ENCODE measurements at places on chromosomes 12 and 14. TPM values are rescaled to one million over a fixed set of nuclear protein-coding genes. Genes with fewer than 3 reads are reported as not detected.

GRCh38 chr12:6208130-6208529, 7.9 kb downstream of the CD9 start:
- no peaks in the 10 kb centered on the region for H3K36me3 ChIP-seq
- no peak for DNase-seq
- no peak overlapping the region for H3K27ac ChIP-seq
- H3K27me3 ChIP-seq = no peaks in the 10 kb centered on the region

DNA sequence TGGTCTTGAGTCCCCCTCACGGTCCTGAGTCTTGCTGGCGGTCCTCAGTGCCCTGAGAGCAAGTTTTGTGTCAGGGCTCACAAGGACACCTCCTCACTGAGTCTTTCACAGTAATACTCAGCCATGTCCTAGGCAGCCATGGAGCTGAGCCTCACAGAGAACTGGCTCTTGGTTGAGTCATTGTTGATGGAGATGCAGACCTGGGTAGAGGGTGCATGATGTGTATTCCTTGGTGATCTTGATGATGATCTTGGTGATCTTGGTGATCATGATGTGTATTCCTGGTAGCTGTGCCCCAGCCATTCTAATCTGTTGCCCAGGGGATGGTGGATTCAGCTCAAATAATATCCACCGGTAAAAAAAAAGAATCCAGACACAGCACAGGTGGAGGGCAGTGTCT, 495.4 kb downstream of the TMEM121 start:
- H3K27me3 ChIP-seq = no peaks in the 10 kb centered on the region
- H3K4me1 ChIP-seq = no peaks in the 10 kb centered on the region
- no peak overlapping the region for H3K27ac ChIP-seq
- no peaks in the 10 kb centered on the region for H3K36me3 ChIP-seq
- no peak for DNase-seq

GRCh38 chr12:75658901-75659823, 147.8 kb upstream of the KRR1 start:
- no peaks in the 10 kb centered on the region for H3K27me3 ChIP-seq
- no peaks in the 10 kb centered on the region for H3K4me1 ChIP-seq
- H3K36me3 ChIP-seq = no peaks in the 10 kb centered on the region
- no peak for DNase-seq
- no peak overlapping the region for H3K27ac ChIP-seq

- H3K36me3 ChIP-seq = no peaks in the 10 kb centered on the region
- no peak for DNase-seq
- H3K27me3 ChIP-seq = no peaks in the 10 kb centered on the region
- H3K4me1 ChIP-seq = no peaks in the 10 kb centered on the region
- H3K4me3 ChIP-seq = no peak overlapping the region
- H3K27ac ChIP-seq = no peak overlapping the region
Measured at GRCh38 chr12:18304609-18305008, 43.3 kb downstream of the PIK3C2G start.

DNA sequence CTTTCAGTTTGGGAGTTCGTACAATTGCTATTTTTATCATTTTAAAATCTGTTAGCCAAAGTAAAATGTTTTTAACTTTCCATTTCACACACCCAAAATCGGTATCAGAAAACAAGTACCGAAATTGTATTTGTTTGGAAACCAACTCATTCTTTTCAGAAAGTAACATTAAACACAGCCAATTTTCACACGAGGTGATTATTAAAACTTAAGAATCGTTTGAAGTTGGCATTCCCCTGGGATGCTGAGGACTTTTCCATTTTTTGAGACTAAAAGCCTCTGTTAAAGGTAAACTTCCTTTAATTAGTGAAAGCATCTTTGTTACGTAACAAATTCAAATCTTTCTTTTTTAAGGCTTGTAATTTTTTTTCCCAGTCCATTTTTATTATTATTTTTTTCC, 623.0 kb downstream of the VRK1 start:
- peaks cover 4% of the 10 kb centered on the region for H3K27me3 ChIP-seq
- DNase-seq = no peak
- H3K36me3 ChIP-seq = no peaks in the 10 kb centered on the region
- no peak overlapping the region for H3K4me3 ChIP-seq
- no peaks in the 10 kb centered on the region for H3K4me1 ChIP-seq

DNA sequence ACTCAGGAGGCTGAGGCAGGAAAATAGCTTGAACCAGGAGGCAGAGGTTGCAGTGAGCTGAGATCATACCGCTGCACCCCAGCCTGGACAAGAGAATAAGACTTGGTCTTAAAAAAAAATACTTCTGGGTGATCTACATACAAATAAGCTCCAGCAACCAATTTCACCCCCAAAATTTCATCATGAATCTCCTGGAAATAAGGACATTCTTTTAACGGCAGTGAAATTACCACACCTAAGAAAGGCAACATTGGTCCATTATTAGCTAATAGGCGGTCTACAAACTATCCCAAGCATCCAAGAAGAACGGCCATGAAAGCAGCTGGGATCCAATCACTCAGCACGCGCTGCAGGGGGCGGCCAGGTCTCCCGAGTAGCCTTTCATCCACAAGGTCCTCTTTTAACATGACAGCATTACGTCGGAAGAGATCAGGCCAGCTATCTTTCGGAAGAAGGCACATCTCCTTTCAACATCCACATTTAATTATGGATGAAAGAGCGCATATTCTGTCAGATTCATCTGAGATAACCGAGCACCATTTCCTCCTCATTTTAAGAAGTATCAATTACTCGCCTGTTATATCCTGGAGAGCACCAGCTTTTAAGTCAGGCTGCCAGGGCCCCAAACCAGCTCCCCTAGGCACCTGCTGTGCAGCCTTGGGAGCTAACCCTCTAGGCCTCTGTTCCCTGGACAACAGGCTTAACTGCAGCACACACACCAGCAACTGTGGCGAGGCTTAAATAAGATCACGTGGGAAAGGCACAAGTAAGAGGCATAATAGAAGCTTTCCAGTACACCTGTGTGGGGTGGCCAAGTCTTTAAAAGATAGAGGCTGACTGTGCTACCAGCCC, 4.2 kb downstream of the SLC15A4 start:
- peak; percentile 71 for DNase-seq
- H3K27me3 ChIP-seq = no peaks in the 10 kb centered on the region
- peaks cover 6% of the 10 kb centered on the region for H3K4me1 ChIP-seq
- H3K36me3 ChIP-seq = peaks cover 36% of the 10 kb centered on the region
- H3K4me3 ChIP-seq = peak overlapping the region; percentile 37
- H3K27ac ChIP-seq = no peak overlapping the region

- peaks cover 21% of the 10 kb centered on the region for H3K36me3 ChIP-seq
- H3K27me3 ChIP-seq = no peaks in the 10 kb centered on the region
- no peaks in the 10 kb centered on the region for H3K4me1 ChIP-seq
Measured at GRCh38 chr12:131928080-131928710, 881 bp upstream of the PUS1 start.

DNA sequence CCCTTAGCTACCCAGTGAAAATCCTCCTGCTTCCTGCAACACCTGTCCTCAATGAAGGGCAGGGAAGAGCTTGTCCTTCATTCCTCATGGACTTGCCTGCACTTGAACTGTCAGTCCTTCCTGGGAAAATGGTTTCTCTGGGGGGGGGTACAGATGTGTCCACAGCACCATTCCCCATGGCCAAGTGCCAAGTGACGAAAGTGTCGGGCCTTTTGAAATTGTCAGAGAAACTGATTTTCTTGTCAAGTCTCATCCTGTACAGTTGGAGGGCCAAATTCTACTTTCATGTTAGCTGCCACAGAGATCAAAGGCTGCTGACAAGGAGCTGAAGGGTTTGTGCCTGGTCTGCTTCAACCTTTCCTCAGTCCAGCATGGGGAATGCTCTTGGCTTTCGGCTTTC, 179.5 kb upstream of the PARP11 start:
- no peak for DNase-seq
- no peak overlapping the region for H3K27ac ChIP-seq
- H3K4me1 ChIP-seq = no peaks in the 10 kb centered on the region
- H3K36me3 ChIP-seq = no peaks in the 10 kb centered on the region

- no peak for DNase-seq
- H3K4me3 ChIP-seq = no peak overlapping the region
- H3K27ac ChIP-seq = no peak overlapping the region
- no peaks in the 10 kb centered on the region for H3K4me1 ChIP-seq
- no peaks in the 10 kb centered on the region for H3K27me3 ChIP-seq
Measured at GRCh38 chr12:132061641-132062430, 82.3 kb downstream of the DDX51 start.

DNA sequence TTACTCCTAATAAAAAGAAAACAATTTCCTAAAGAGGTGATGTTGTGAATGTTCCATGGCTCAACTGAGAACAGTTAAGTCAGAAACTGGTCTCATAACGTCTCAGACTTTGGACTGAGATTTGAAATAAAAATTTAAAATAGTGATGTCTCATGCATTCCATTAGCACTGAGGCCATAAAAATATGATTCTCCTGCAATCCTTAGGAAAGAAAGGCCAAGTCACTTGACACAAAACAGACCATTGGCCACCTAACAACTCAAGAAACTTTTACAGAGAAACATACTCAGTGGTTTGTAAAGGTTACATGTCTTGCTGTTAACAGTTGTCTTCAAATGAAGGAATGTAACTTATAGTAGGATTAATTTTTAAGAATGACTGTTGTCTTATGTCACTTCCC, 58.1 kb downstream of the STAB2 start:
- no peaks in the 10 kb centered on the region for H3K4me1 ChIP-seq
- H3K36me3 ChIP-seq = no peaks in the 10 kb centered on the region
- DNase-seq = no peak
- H3K27ac ChIP-seq = no peak overlapping the region

DNA sequence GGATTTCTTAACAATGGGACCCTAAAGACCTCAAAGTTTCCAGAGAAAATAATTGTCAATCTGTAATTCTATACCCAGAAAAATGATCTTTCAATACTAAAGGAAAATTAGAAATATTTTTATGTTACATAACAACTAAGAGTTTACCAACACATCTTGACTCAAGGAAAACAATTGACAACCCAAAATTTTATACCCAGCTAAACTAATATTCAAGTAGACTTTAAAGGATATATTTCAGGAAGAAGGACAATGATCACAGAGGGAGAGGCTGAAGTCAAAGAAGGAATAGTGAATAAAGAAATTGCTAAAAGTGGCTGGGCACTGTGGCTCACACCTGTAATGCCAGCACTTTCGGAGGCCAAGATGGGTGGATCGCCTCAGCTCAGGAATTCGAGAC, 12.6 kb upstream of the PLD4 start:
- H3K27ac ChIP-seq = no peak overlapping the region
- H3K4me1 ChIP-seq = no peaks in the 10 kb centered on the region
- no peaks in the 10 kb centered on the region for H3K36me3 ChIP-seq
- peaks cover 40% of the 10 kb centered on the region for H3K27me3 ChIP-seq

- no peak overlapping the region for H3K4me3 ChIP-seq
- no peaks in the 10 kb centered on the region for H3K27me3 ChIP-seq
- H3K27ac ChIP-seq = no peak overlapping the region
- peaks cover 7% of the 10 kb centered on the region for H3K4me1 ChIP-seq
- no peak for DNase-seq
Measured at GRCh38 chr14:30138567-30138966, 210.9 kb upstream of the PRKD1 start.

DNA sequence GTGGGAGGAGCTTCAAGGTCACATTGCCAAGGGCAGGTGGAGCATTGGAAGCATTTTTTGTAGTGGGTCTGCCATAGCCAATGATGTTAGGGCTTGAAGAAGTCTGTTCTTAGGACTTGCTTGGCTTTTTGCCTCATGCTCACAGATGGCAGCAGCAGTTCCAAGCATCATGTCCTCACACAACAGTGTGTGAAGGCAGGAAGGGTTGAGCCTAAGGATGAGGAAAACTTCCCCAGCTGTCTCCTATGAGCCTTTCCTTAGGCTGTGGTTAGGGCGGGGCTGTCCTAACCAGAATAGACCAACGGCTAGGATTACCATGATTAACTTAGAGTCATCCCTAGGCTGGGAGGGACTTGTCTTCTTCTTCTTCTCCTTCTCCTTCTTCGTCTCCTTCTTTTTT, 76.2 kb upstream of the KCNA1 start:
- H3K27me3 ChIP-seq = no peaks in the 10 kb centered on the region
- no peak overlapping the region for H3K27ac ChIP-seq
- no peak overlapping the region for H3K4me3 ChIP-seq
- H3K36me3 ChIP-seq = no peaks in the 10 kb centered on the region

DNA sequence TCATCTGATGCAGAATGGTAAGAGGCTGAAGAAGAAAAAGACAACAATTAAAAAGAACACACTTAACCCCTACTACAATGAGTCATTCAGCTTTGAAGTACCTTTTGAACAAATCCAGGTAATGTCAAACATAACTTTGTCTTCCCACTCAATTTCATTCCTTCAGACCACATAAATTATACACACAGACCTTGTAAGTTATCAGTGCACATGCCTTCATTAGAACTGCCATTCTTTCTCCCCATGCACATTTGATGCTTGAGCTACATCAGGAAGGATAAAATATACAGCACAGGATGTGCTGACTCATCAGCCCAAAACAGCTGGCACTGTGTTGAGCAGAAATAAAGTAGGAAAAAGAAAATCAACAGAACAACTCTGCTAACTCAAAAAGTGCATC, 246.7 kb downstream of the PAWR start:
- no peaks in the 10 kb centered on the region for H3K36me3 ChIP-seq
- no peaks in the 10 kb centered on the region for H3K4me1 ChIP-seq
- no peak overlapping the region for H3K4me3 ChIP-seq
- H3K27me3 ChIP-seq = no peaks in the 10 kb centered on the region

DNA sequence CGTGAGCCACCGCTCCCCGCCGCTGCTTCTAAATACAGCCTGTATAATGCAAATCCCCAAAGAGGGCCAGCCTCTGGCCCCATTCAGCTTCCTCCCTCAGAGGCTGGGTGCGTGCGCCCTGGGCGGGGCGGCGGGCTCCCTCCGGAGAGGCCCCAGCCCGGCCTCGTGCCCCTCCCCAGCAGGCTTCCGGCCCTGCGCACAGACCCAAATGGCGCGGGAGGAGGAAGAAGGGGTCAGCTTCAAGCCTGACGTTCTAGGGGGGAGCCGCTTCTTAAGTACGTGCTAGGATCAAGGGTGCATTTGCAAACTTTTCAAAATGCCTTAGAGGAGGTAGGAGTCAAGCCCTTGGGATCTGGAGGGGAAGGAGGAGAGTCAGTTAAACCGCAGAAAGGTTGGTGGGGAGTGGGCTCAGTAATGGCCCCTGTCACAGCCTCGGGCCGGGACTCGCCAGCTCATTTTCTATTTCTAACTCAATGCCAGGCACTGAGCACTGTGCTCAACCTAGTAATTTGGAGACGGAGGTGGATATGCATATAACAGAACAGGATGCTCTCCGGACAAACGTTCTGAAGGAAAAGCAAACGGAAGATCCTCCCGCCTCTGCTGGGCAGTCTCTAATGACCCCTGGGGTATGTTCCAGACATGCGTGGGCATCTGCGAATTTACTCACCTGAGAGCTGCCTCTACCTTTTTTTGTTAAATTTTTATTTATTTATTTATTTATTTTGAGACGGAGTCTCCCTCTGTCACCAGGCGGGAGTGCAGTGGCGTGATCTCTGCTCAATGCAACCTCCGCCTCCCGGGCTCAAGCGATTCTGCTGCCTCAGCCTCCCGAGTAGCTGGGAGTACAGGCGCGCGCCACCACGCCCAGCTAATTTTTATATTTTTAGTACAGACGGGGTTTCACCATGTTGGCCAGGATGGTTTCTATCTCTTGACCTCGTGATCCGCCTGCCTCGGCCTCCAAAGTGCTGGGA, 32.3 kb downstream of the NINJ2 start:
- DNase-seq = peak; percentile 83
- peaks cover 18% of the 10 kb centered on the region for H3K4me1 ChIP-seq

The BMAL2 gene
- total RNA-seq = 31.8 TPM

The BATF gene
- total RNA-seq = not detected

The LRRK2 gene
- 1.4 TPM for total RNA-seq

The MYBPC1 gene
- not detected for total RNA-seq

The ACSS3 gene
- 28.3 TPM for total RNA-seq

The ABHD12B gene
- total RNA-seq = 4.8 TPM

The TCHP gene
- 25.9 TPM for total RNA-seq

The TMEM63C gene
- 1.6 TPM for total RNA-seq

The NFE2 gene
- 2.7 TPM for total RNA-seq

The PRDM4 gene
- 19.0 TPM for total RNA-seq

Measured in endodermal cell (in vitro differentiated cells).